Left cardiac atrium (tissue), 4 donors: ENCODE measurements at places on chromosomes 5 and 9. TPM values are rescaled to one million over a fixed set of nuclear protein-coding genes. Genes with fewer than 3 reads are reported as not detected.
A peak's percentile ranks its signal among the peaks of the same experiment; 100 is the strongest.

NFIB gene
- total RNA-seq, result 118 TPM

SLC36A2 gene
- total RNA-seq, result not detected

ZNF879 gene
- 4.7 TPM for total RNA-seq

SLC45A2 gene
- total RNA-seq, result 0.15 TPM

PTPRD gene
- 12.1 TPM for total RNA-seq

SLCO6A1 gene
- total RNA-seq, result not detected

EMB gene
- total RNA-seq, result 35.8 TPM

GRCh38 chr9:83583151-83584014 is 39.6 kb upstream of the IDNK start:
- DNase-seq, result peak; percentile 49

DNA sequence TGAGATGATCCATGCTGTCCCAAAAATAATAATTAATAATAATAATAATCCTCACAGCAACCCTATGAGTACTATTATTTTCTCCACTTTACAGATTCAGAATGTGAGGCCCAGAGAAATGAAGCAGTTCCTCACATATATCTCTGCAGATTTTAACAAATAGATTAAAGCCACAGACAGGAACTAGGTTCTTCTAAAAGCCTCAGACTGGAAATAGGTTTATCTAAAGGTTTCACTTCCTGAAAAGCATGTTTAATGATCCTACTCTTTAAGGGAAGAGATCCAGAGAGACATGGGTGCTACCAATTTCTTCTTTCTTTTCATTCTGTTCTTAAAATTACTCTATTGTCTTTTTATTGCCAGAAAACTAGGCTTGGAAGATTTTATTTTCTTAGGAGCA is 1079.4 kb upstream of the COX7C start:
- DNase-seq, result no peak

GRCh38 chr9:27475057-27475595 is 49.0 kb upstream of the IFNK start:
- DNase-seq, result no peak

- DNase-seq, result no peak
Measured at GRCh38 chr9:20997503-20998076, 33.9 kb downstream of the HACD4 start.

- no peak for DNase-seq
Measured at GRCh38 chr5:178229861-178230260, 2.7 kb downstream of the PHYKPL start.

DNA sequence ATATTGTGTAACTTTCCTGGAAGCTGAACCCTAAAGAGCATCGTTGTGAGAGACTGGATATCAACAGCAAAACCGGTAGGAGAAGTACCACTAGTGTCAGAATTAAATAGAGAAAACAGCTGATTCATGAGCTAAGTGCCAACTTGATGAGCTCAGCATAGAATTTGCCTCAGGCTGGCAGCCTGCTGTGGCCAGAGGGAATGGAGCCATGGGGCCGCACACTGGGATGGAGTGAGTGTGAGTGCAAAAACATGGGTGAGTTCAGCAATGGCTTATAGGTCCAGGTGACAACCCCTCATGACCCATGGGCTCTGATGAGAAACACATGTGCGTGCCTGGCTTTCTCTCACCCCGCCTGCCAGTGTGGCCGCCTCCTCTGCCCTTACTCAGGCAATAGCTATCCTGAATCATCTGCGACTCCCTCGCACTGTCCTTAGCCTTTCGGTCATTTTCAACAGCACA is 25.4 kb downstream of the ADAMTS16 start:
- no peak for DNase-seq

DNA sequence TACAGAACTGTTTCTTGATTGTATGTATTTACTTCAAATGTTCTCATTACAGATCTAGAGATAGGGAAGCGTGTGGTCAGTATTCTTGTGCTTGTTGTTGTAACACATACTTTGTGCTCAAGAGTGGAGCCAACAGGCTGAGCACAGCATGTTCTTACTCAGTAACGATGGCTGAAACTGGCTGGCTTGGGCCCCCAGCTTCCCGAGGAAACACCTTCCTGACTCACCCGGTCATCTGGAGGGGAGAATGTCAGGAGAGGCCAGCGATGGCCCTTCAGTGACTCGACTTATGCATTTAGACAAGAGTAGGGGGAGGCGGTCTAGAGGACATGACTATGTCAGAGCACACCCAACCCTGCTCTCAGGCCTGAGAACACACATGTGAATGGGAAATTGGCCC is 25.6 kb downstream of the ZNF474 start:
- no peak for DNase-seq

- DNase-seq, result no peak
Measured at GRCh38 chr9:121754655-121755436, 103.4 kb downstream of the DAB2IP start.

- no peak for DNase-seq
Measured at GRCh38 chr9:124639637-124640036, 131.5 kb downstream of the NR6A1 start.

DNA sequence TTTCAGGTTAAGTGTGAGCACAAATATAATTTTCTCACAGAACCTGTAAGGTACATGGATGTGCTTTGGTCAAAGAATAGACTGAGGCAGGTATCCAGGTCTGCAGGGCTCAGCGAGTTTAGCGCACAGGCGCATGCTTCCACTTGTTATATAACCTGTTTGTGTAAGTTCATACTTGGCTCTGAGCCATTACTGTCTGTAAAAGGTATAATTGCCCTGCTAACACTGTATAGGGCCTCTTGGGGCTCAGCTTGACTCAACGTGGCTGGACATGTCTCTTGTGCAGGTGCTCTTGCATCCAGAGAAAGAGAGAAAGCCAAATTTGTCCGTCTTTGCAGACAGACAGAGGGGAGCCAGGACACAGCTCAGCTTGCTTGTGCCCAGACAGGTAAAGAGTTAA is 759.6 kb downstream of the MTRR start:
- DNase-seq, result no peak

DNA sequence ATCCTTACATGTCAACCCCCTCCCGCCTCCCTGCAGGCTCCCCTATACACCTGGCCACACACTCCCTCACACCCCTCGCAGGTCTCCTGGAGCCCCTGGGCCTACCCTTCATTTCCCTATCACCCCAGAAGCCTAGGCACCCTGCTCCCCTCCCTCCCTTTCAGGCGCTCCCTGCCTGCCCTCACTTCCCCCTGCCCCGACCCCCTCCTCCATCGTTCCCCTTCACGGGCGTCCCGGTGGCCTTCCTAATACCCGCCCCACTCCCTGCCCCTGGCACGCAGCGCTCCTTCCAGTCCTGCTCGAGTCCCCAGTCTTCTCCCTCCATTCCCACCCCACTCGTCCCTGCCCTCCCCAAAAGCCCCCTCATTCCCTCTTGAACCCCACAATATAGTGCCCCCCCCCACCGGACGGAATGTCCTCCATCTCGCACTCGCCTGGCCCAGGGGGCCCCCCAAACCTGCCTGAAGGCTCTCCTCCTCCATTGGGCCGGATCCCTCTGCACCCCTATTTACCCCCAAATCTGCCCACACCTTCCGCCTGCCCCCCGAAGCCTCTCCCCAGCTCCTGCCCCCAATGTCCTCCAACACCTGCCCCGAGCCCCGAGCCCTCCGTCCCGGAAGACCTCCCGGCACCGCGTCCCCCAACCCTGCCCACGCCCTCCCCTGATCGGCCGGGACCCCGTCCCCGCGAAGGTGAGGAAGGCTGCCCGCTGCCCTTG is 746 bp downstream of the STRBP start:
- DNase-seq, result no peak

GRCh38 chr5:14842117-14842516 is 29.5 kb downstream of the ANKH start:
- DNase-seq, result no peak

DNA sequence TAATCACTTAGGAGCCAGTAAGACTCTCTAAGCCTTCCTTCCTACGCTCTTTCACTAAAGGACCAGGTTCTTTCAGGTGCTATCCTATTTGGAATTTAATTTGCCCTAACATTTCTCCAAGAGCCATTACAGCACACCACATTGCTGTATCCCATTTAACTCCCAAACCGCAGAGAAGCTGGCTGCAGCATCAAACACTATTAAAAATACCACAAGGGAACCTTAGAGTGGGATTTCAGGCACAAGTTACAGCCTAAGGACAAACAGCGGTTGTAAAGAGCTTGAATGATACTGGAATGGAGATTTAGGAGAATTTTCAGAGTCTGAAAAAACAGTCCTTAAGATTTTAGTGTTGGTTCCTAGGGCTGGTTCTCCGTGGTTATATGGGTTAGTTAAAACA is 566.4 kb downstream of the RAB3C start:
- DNase-seq, result no peak

DNA sequence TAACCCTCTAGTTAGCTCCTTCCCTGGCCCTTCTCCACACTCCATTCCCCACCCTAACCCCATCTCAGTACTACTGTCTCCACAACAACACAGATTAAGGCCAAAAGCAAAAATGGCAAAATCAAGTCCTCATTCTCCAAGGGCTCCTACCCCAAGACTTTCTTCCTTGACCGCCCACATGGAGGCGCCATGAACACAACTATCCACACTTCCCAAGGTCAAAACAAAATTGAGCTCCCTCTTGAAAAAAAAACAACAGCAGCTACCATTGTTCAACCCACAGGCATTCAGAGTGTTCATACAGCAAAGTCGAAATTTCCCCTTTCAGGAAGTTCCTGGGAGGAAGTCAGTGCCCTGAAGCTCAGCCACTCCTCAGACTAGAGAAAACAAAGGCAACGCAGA is 54.4 kb downstream of the GNAQ start:
- DNase-seq, result peak; percentile 74

DNA sequence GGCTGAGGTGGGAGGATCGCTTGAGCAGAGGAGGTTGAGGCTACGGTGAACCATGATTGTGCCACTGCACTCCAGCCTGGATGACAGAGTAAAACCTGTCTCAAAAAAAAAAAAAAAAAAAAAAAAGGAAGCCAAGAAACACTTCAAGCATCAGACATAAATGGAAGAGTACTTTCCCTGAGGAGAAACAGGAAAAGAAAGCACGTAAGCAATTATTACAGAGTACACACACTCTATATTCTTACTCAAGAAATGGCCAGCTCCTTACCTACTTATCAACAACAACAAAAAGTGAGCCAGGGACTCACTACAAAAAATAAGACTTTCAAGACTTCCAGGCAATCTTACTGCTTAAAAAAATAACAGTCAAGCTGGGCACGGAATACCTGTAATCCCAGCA is 21.8 kb downstream of the ZFR start:
- no peak for DNase-seq

- DNase-seq, result no peak
Measured at GRCh38 chr5:128815201-128815600, 150.1 kb upstream of the SLC27A6 start.

DNA sequence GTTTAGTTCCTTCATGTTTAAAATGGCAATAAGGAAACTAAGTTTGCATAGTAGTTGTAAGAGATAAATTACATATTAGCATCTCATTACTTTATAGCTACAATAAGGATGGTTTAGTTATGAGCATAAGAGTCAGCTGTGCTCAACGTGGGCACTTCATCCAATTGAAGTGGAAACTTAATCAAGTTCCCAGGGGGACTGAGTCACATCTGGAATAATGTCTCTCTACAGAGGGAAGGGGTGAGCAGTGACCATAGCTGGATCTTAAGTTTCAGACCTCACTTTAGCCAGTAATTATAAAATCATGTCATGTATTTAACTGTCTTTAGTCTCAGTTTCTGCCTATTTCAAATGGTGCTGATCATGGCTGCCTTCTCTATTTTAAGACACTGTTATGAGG is 36.8 kb upstream of the FAM240B start:
- no peak for DNase-seq

DNA sequence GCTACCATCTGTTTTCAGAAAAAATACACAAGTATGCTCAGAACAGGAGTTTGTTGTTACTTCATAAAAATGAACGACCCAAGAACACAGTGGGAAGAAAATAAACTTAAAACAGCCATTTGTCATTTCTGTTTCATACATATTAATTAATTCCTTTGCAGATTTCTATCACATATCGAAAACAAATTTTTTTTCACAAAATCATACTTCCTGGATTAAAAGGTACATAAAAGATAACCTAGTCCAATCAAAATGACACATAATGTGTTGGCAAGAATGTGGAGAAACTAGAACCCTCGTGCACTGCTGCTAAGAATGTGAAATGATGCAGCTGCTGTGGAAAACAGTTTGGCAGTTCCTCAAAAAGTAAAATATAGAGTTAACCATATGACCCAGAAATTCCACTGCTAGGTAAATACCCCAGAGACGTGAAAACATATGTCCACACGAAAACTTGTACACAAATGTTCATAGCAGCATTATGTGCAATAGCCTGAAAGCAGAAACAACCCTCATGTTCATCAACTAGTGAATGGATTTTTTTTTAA is 46.0 kb downstream of the MYO10 start:
- DNase-seq, result no peak
